ENCODE measurements at places on chromosomes 4 and X.

DNA sequence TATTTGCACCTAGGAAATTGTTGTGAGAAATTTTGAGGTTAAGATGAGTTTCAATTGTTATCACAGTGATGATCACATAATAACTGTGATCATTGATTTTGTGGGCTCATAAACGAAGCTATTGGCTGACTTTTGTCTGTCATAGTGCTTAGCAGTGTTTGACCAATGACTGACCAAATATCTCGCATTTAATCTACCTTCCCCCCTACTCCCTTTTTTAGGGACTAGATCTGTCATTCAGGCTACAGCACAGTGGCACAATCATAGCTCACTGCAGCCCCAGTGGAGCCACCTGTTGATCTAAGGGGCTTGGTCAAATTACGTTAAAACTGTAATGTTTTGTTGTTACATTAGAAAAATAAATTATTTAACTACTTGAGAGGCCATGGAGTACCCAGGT, 1.5 kb downstream of the FUNDC2 start:
- no peak for DNase-seq

DNA sequence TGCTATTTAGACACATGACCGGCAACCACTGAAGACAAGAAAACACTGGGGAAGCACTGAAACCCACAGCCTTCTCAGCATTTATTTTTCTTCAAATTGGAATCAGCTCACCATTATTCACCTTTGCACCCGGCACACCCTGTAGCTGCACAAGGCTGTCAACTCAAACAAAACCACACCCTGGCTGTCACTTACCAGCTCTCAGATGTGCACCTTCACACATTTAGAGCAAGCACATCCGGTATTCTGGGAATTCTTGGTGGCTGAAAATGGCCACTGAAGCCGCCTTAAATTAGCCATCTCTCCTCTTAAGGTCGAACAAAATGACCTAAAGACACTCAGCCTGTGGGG, 5.9 kb downstream of the ZFYVE28 start:
- no peak for DNase-seq

- no peak for DNase-seq
Measured at GRCh38 chr4:179124957-179125356, 1682.7 kb upstream of the AGA start.

- DNase-seq, result no peak
Measured at GRCh38 chr4:76527666-76528065, 92.6 kb downstream of the SHROOM3 start.

- no peak for DNase-seq
Measured at GRCh38 chr4:172946503-172946902, 222.1 kb upstream of the GALNT7 start.

Data from stimulated activated CD4-positive, alpha-beta T cell treated with anti-CD3 and anti-CD28 coated beads, Interleukin-1b, Interleukin-23, amount 100 ng/mL, for 24 hours (primary cell).